ENCODE measurements at places on chromosomes 11 and 22.

DNA sequence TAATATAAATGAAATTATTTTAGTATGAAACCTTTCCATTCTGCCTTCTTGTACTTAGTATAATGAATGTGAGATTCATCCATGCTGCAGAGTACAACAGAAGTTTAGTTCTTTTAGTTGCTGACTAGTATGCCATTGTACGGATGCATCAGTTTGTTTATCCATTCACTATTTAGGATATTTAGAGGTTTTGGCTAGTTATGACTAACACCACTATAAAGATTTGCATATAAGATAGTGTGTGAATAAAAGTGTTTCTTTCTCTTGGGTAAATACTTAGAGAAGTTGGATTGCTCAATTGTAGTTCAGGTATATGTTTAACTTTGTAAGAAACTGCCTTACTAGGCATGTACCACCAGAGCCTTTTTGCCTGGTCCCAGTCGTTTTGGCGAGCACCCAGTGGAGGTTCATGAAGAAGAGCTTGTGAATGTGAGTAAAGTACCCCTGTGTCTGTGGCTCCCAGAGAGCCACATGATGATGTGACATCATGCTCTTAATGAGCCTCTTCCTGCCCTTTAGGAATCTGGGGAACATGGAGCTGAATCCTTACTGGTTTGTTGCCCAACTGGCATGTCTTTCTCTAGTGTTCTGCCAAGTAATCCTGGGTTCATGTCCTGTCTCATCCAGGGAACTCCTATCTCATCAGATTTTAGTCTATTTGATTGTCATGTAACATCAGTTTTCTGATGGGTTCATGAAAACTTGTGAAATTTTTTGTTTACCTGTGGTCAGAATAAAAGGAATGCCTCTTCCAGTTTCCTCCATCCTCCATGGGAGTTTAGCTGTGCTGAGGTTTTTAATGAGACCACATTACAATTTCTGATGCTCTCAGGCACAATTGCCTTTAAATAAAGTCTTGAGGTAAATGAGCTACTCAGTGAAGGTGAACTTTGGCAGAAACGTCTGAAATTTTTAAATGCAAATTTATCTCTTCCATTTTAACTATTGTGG, 234.8 kb downstream of the CASP12 start:
- no peak for DNase-seq

DNA sequence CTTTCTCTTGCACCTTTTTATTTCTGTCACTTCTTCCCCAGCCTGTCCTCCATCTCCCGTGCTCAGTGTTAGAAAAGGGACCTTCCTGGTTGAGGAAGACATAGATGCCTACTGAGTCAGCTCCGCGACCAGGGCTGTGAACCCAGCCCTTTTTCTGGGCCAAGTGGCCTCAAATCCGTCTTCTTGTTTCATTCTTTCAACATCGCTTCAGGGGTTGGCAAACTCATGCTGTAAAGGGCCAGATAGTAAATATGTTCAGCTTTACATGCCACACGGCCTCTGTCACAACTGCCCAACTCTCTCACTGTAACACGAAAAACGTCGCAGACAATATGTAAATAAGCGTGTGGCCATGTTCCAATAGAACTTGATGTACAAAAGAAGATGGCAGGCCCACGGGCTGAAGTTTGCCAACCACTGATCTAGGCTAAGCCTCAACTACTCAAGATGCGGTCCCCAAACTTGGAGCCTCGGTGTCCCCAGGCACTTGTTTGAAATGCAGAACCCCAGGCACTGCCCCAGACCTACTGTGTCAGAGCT, 338.4 kb downstream of the MN1 start:
- DNase-seq, result peak; percentile 6

- no peak for DNase-seq
Observed at GRCh38 chr11:82903843-82904586, 2.5 kb downstream of the DDIAS start.

GRCh38 chr11:16749666-16750065, 11.2 kb downstream of the C11orf58 start:
- DNase-seq, result no peak

DNA sequence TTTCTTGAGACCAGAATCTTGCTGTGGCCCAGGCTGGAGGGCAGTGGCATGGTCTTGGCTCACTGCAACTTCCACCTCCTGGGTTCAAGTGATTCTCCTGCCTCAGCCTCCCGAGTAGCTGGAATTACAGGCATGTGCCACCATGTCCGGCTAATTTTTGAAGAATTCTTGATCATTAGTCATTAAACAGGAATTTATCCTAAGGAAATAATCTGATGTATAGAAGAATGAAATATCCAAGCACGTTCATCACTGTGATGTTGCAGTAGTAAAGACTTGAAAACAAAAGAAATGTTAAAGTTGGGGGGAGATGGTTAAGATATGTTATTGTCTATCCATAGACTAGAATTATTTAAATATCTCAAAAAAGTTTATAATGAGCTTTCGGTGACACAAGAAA, 23.6 kb downstream of the CBL start:
- DNase-seq, result no peak

DNA sequence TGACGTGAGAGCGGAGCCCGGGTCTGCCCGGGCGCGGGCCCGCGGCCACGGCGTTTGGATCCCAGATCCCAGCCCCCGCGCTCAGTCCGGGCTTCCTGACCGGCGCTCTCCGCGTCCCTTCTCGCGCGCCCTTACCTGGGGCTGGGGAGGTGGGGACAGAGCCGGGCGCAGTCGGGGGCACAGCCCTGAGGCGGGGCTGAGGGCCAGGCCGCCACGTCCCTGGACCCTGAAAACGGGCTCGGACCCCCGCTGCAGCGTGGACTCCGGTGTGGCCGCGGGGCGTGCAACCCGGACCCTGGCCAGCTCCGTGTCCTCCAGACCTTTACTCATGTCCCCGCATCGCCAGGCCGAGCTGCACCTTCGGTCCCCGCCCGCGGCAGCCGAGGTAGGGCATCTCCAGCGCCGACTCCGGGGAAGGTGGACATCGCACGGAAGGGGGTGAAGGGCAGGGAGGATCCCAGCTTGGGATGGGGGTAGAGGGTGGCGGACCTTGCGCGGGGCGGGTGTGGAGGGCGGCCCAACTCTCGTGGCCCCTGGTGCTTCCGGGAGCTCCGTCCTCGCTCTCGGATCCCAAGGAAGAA, 9.9 kb upstream of the AIFM3 start:
- DNase-seq, result no peak

GRCh38 chr11:69603111-69603836, 37.7 kb upstream of the CCND1 start:
- no peak for DNase-seq

DNA sequence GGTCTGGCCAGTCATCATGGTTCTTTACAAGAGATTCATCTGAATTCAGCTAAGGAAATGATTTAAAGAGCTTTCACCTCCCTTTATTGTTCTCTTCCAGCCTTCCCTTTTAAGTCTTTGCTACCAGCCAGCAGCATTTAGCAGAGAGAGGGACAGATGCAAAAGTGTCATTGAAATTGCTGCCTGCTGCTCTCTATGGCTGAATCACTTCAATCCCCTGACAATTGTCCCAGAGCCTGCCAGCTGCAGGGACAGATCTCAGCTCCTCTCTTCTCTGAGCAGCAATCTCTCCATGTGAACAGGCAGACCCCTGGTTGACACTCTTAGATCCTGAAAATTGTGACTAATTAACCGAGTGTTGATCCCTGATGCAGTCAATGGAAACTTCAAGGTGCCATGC, 816.9 kb upstream of the CCDC90B start:
- DNase-seq, result no peak

- no peak for DNase-seq
Observed at GRCh38 chr11:126410649-126411048, 55.2 kb downstream of the ST3GAL4 start.

DNA sequence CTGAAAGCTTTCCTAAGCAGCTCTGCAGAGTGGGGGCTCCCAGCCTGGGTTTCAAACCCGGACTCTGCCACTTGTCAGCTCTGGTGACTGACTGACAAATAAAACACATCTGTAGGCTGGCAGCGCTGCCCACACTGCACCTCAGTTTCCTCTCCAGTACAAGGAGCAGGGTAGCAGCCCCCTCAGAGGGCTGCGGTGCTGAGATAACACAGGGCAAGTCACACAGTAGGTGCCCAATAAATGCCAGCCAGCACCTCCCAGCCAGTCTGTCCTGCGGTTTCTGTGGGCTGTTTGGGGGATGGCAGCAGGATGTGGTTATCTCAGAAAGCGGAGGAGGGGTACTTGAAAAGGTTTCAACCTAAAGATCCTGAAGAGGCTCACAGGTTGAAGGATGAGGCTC, 1.5 kb downstream of the SYT12 start:
- DNase-seq, result no peak

DNA sequence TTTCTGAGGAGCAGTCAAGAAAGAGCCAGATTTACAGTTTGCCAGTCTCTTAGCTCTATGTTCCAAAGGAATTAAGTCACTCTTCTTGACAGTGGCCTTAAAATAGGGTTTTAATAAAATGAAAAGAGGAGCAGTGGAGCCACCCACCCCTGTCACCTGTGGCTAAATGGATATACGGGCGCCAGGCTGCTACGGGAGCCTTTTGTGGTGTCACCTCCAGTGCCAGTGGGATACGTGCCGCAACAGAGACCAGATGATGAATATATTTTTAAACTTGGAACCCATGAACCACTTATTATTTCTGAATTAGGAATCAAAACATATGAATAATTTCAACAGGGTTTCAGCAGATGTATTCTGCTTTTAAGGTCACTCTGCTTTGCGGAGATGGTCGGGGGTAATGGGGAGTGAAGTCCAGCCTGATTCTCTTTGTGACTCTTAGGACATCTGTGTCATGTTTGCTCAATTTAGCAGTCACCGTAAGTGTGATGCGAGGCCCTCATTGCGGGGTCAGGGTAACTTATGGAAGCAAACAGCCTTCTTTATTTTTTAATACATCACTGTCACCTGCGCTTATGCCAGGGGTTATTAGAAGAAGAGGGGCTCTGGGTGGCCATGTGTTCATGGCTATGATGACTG, 64.3 kb downstream of the ZBTB16 start:
- DNase-seq, result no peak

DNA sequence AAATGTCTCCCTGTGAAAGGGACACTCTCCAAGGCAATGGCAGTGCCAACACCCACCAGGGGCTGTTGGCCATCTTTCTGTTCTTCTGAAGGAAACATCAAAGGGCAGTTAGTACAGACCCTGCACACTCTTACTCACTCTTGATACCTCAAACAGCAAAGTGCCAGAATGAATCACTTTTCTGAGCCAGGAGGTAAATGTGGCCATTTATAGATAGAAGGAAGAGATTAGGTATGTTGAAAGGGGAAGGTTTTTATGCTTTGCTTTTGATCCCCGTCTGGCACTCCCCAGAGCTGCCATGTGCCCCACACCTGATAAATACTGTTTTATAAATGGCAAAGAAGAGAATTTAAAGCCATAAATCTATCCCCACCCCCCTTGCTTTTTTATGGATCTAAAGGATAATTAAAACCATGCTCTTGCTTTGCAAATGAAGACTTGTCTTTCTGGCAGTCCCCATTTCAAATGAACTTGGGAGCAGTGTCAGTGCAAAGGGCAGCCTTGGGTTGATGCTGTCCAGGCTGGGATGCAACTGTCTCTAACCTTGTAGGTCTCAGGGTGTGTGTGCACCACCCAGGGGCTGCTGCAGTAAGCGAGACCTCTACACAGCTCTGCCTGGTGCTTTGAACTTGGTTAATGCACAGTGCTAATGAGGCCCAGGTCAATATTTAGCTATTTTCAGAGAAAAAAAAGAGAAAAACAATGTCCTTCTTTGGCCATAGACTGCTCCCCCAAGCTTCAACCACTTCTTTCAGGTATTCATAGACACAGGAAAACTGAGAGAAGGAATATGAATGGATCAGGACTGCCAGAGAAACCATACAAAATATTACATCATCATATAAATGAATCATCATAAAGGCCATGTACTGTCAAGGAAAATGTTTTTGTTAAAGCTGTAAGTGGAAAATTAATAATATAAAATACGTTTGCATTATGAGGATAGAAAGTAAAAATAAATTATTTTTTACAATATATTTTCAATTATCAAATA, 207.5 kb downstream of the ETS1 start:
- DNase-seq, result no peak

GRCh38 chr22:38736257-38736570, 19.6 kb downstream of the SUN2 start:
- DNase-seq, result no peak

GRCh38 chr11:47269829-47270305, at the start of gene MADD:
Gene MADD (plus strand): TSS chr11:47270133.
- DNase-seq, result no peak

GRCh38 chr11:113240790-113241635, 73.4 kb upstream of the TTC12 start:
- no peak for DNase-seq
